NCI-H2081 treated with DMSO at 0.1 percent for 48 hours (cell line): ENCODE measurements at places on chromosomes 11 and 22.

DNA sequence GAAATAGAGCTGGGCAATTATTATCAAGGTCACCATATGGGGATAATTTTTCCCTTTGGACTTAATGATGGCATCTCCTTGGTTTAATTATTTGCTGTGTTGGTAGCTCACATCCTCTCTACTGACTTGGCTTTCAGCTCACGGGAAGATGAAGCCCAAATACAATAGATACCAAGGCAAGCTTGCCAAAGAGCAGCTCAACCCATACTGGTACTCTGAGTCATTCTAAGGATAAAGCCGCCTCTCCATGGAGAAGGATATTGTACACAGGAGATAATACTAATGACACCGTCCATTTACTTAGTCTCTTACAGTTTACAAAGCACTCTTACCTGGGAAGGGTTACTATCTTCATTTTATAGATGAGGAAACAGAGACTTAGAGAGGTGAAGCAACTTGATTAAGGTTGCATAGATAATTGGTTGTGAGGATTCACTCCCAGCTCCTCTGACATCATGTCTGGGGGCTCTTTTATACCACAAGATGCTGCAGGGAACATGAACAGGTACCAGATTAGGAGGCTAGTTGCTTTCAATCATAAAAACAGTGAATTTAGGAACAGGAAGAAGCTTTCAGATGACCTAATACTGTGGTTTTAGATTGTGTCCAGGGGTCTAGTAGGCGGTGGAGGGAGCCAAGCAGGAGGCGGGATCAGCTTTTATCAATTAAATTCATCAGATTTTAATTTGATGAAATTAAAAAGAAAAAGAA lies 48.3 kb upstream of the PICALM start:
- no peak for DNase-seq

DNA sequence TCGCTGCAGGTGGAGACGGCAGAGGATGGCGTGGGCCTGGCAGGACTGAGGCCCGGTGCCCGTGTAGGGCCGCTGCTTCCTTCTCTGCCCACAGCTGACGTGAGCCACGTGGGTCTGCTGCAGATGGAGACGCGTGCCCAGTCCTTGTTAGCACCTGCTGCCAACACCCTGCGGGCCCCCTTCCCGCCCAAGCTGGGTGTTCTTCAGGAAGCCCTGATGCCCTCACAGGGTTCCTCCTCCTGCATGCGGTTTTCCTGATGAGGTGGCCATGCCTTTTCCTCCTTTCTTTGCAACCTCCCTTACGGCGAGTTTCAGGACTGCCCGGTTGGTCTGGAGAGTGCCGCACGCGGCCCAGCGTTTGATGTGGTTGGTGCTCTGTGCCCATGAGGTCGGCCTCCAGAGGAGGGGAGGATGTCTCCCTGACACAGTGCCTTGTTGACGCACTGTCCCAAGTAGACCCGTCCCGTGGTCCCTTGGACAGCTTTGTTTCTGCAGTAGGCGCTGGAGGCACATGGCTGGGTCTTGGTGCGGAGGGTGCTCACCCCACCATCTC lies 44.7 kb downstream of the AP2A2 start:
- DNase-seq = no peak

- DNase-seq = no peak
Measured at GRCh38 chr11:3890806-3891205, 35.3 kb downstream of the STIM1 start.

DNA sequence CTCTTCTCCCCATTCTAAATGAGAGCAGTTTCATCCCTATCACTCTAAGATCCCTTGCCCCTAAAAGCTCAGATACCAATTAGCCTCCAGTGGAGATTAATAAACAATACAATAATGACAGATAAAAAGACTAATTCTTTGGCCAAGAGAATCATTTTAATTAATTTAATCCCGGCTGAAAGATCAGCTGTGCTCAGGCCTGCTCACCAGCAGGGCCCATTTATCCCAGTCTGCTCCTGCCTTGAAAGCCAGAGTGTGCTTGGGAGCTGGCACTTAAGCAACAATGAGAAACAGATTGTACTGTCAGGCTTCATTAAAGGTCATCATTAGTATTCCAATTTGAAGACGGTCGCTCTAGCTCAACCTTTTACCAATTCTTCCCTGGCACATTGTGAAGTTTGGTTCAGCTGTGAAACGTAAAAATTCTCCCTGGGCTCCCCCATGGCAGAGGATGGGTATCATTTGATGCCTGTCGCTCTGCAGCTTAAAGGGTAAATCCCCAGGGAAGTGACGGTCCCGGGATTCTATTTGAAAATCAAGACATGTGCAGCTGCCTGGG lies 36.1 kb upstream of the HTATIP2 start:
- DNase-seq = no peak

- no peak for DNase-seq
Measured at GRCh38 chr11:113698515-113698914, 7.6 kb downstream of the TMPRSS5 start.

GRCh38 chr11:119552106-119552485 lies 129.1 kb upstream of the THY1 start:
- DNase-seq = no peak

DNA sequence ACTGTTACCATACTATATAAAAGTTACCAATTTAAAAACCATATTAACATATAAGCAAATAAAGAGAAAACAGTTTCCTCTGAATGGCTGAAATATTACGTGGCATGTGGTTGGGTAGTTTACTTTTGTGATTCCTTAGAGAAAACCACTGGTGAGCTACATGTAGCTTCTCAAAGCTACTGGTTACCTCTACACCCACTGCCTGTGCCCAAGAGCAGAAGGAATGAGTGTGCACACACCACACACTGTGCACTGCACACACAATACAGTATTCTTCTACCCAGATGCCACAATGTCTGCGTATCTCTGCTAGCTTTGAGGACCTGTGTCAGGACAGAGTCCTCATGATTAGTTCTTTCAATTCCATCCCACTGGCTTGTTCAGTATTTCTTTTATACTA lies 25.5 kb upstream of the YPEL1 start:
- no peak for DNase-seq

GRCh38 chr22:46068593-46069491 lies 81.5 kb upstream of the PPARA start:
- no peak for DNase-seq

DNA sequence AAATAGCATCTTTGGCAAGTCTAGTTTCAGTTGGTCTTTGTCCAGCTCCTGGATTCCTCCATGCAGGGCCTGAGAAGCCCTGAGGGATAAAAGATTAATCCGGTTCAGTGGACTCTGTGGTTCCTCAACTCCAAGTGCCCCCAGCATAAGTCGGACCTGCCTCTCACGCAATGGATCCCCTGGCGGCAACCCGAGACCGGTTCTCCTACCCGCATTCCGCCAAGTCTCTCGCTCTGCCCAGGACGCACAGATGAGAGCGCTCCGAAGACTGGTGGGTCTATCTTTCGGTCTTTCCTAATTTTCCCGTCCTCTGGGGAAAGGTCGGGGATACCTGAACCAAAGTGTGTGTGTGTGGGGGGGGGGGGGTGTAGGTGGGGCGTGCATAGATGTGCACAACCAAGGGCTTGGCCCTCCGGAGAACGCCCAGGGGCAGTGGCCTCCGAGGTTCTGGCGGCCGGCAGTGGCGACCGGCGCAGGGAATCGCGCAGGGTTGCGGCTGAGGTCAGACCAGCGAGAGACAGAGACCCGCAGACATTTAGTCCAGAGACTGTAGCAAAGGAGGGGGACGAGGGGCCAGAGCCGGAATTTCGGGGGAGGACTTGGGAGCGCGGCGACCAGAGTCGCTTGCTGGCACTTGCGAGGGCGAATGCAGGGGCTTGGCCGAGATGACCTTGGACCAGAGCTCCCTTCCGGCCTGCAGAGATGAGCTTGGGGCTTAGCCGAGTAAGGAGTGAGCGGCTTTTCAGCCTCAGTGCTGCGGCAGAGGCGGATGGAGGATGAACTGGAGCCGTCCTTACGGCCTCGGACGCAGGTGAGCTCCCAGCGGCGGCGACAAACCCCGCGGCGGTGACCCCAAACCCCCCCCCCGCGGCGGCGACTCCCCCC lies 712 bp upstream of the SLC2A11 start:
- no peak for DNase-seq

DNA sequence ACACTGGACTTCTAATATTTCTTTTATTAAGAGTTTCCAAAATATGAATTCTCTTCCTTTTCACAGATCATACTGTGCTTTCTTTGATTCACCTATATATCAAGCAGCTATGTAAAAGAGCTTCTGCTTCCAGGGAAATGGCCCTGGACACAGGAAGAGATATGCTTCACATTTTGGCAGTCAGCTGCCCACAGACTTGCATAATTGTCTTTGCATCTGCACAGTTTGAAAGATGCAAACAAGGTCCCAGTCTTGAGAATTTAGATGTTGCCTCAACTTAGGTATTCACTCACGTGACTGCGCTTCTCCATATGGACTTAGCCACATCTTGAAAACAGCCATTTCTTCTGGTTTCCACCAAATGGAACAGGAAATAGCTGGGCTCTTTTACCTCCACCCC lies 92.3 kb upstream of the POU2AF2 start:
- no peak for DNase-seq

DNA sequence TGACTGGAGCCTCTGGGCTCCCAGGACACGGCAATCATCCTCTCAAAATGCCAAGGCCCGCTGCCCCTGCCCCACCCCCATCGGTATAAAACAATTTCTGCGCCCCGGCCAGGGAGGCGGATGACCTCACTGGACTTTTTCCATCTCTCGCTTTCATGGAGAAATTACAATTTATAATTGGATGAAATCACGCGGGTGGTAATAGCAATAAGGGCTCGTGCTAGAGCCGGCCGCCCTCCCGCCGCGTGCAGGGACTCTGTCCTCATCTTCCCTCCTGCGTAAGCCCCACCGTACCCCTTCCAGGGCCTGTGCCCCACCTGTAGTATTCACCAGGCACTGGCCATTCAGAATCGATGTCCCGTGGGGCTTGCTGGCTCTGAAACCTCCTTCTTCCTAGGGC lies 64.5 kb downstream of the MACROD1 start:
- DNase-seq = no peak

GRCh38 chr22:31098632-31099110 lies 8.7 kb downstream of the SELENOM start:
- no peak for DNase-seq

DNA sequence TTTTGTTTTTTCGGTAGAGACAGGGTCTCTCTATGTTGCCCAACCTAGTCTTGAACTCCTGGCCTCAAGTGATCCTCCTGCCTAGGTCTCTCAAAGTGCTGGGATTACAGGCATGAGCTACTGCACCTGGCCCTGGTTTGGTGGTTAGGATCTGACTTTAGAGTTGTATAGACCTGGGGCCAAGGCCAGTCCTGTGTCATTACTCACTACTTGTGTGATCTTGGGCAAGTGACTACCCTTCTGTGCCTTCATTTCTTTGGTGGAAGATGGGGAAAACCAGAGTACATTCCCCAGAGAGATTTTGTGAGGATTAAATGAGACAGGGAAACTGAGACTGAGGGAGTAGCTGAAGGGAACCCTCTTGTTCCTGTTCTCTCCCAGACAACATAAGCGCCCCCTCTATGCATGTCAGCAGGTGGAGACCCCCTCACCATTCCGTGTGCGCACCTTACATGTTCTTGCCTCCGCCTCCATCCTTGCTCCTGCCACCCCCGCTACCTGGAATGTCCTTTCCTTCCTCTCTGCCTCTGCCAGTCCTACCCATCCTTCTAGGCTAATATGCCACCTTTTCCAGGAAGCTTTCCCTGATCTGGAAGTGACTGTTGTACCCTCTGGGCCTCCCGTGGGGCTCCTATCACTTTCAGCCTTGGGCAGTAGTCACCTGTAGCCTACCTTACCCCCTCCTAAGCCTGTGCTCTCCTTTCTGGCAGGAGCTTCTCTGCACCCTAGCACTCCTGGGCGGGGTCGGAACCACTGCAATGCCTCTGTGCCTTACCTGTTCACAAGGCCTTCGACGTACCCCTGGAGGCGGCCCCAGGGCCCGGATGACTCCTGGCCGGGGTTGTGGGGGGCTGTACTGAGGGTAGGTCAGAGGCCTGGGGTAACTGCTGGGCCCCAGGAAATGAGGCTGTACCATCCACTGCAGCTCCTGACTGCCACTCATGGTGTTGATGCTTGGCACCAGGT lies 3.9 kb downstream of the FOSL1 start:
- DNase-seq = no peak

- no peak for DNase-seq
Measured at GRCh38 chr22:38108561-38109319, 1.7 kb downstream of the BAIAP2L2 start.

- DNase-seq = peak; percentile 54
Measured at GRCh38 chr11:11580841-11581411, 40.9 kb downstream of the GALNT18 start.

DNA sequence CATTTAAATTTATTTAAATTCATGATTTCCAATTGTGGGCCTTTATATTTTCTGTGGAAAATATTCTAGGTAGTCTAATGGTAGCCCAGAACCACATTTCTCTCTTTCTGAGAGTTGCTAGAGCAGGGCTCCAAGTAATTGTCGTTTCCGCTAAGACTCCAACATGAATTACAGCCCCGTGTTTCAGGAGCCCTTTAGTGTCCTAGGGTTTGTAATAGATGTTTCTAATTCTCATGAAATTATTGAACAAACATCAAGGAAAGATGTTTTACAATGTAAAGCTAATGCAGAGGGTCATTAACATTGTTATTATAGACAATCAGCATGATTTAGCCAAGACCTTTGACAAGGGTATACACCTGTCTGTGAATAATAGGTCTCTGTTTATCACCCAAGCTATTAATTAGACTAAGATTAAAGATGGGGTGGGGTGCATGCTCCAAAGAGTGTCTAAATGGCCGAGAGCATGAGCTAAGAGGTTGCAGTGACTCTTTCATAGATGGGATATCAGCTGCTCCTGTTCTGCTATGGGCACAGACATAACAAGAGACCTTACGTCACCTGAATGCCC lies 81.8 kb upstream of the NTM start:
- no peak for DNase-seq

DNA sequence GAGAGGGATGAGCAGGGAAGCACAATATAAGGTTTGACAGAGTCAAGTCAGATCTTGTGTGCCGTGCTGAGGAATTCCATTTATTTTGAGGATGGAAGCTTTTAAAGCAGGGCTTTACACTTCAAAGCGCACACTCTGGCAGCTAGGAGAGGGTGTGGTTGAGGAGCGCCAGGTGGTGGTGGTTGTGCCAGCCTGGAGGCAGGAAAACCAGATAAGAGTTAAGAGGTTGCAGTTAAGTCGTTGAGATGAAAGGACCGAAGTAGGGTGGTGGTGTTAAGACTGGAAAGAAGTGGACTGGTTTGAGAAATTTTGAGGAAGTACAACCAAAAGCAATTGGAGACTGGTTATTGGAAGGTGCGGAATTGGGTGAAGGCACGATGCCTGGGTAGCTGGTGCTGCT lies 231.6 kb upstream of the TBCEL start:
- no peak for DNase-seq

- DNase-seq = no peak
Measured at GRCh38 chr11:63805844-63806415, 7.3 kb upstream of the SPINDOC start.

- peak; percentile 94 for DNase-seq
Measured at GRCh38 chr11:73576185-73576614, 21.7 kb downstream of the FAM168A start.

DNA sequence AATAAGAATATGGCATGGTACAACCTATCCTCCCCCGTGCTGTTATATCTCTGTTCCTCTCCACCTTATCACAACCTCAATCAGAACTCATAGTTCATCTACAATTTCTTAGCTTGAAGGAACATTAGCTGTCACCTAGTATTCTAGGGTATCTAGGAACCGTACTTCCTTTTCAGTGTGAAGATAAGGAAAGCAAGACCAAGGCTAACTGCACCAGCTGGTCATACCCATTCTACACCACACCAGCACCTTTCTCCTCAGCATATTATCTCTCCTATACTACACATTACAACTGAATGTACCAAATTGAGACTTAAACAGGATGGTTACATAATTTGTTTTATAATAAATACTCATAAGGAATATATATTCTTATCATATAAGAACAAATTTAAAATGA lies 73.1 kb downstream of the ARHGAP32 start:
- no peak for DNase-seq
